Activated naive CD4-positive, alpha-beta T cell (primary cell): ENCODE measurements at places on chromosomes 12 and 14.

GRCh38 chr14:96889091-96889490 is 91.9 kb downstream of the VRK1 start:
- no peak for DNase-seq

- no peak for DNase-seq
Measured at GRCh38 chr12:122022393-122023338, 982 bp downstream of the BCL7A start.

DNA sequence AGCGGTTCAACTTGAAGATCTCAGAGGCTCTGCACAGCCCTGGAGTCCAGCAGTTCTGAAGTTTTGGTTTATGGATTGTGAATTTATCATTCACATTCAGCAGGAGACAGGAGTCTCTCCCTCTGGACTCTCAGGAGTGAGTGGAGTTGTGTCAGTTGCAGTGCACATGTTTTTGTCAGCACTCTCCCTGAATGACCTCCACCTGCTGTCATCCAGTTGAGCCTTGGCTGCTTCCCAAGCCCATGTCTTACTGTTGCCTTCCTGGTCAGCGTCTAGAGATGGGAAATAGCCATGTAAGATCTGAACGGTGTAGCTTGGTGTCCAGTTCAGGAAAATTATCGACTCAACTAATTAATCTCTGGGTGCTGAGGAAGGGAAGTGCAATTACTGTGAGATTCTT is 133.2 kb downstream of the PRKCH start:
- no peak for DNase-seq

- no peak for DNase-seq
Measured at GRCh38 chr12:118098911-118099671, 4.7 kb downstream of the VSIG10 start.

GRCh38 chr12:124939421-124940142 is 25.1 kb upstream of the UBC start:
- DNase-seq: no peak

GRCh38 chr12:121300083-121300819 is 3.7 kb upstream of the CAMKK2 start:
- DNase-seq: no peak

GRCh38 chr12:131066207-131066885 is 112.6 kb downstream of the ADGRD1 start:
- no peak for DNase-seq
